ENCODE measurements at places on chromosomes 16 and 17. TPM values are rescaled to one million over a fixed set of nuclear protein-coding genes. Genes with fewer than 3 reads are reported as not detected.
A peak's percentile ranks its signal among the peaks of the same experiment; 100 is the strongest.

GRCh38 chr17:50150354-50151040 lies at the start of gene PPP1R9B:
Gene PPP1R9B (minus strand): TSS chr17:50150677. CDS start chr17:50150513, 164 bp downstream.
- H3K4me3 ChIP-seq, result peak within 1 kb of the TSS; percentile 87
- no peaks in the 10 kb centered on the region for H3K36me3 ChIP-seq
- peak within 1 kb of the TSS; percentile 91 for H3K27ac ChIP-seq
- DNase-seq, result no peak

DNA sequence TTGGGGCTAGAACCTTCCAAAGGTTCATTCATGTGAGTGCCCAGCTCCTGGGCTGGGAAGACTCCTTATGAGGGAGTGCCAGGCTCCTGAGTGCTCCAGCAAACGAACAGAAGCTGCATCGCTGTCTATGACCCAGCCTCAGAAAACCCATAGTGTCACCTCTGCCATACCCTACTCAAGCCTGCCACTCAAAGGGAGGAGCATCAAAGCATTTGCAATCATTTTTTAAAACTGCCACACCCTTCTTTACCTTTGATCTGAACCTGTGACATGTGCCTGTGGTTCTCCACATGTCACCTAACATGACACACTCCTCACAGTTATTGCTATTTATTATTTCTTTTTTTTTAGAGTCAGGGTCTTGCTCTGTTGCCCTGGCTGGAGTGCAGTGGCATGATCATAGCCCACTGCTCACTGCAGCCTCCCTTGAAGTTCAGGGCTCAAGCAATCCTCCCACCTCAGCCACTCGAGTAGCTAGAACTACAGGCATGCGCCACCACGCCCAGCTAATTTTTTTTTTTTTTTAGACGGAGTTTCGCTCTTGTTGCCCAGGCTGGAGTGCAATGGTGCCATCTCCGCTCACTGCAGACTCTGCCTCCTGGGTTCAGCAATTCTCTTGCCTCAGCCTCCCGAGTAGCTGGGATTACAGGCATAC lies 7.3 kb upstream of the KDM8 start:
- H3K4me3 ChIP-seq, result no peak overlapping the region
- no peaks in the 10 kb centered on the region for H3K4me1 ChIP-seq
- no peaks in the 10 kb centered on the region for H3K36me3 ChIP-seq
- no peak for DNase-seq
- no peak overlapping the region for H3K27ac ChIP-seq
- H3K27me3 ChIP-seq, result no peaks in the 10 kb centered on the region

GRCh38 chr17:8630802-8631553 lies 453 bp upstream of the MYH10 start:
- peak; percentile 98 for DNase-seq
- peak overlapping the region; percentile 95 for H3K4me3 ChIP-seq
- H3K36me3 ChIP-seq, result no peaks in the 10 kb centered on the region
- H3K27me3 ChIP-seq, result peaks cover 19% of the 10 kb centered on the region

Gene MYH8
- total RNA-seq, result not detected
